ENCODE measurements at places on chromosomes 2 and 18. TPM values are rescaled to one million over a fixed set of nuclear protein-coding genes. Genes with fewer than 3 reads are reported as not detected.

DNA sequence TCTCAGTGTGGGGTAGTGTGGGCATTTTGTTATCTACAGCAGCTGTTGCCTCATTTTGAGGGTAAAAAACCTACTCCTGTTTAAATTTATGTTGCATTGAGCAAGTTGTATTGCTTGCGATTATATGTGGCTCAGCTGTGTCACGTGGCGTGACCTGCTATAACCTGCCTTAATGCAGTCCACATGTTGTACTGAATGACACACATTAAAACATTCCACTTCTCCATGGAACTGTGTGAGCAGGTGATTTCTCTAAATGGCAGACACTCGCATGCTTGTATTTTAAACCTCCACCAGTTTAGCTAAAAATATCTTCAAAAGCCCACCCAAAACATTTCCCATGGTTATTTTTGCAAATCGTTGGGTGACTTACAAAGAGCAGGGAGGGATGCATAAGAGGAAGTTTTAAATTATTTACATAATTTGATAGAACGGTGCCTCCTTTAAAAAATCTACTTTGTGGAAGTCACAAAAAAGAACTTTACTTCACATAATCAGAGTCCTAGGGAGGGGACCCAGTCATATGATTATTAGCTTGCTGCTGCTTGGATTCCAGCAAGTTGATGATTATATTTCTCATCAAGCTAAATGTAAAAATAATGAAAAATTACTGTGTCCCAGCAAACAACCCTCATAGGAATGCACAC lies 163.3 kb upstream of the ZEB2 start:
- H3K36me3 ChIP-seq = no peaks in the 10 kb centered on the region
- DNase-seq = peak; percentile 37
- H3K27ac ChIP-seq = no peak overlapping the region
- no peak overlapping the region for H3K4me3 ChIP-seq
- no peaks in the 10 kb centered on the region for H3K27me3 ChIP-seq

- no peaks in the 10 kb centered on the region for H3K4me1 ChIP-seq
- no peak overlapping the region for H3K4me3 ChIP-seq
- H3K27me3 ChIP-seq = no peaks in the 10 kb centered on the region
- no peak for DNase-seq
- H3K36me3 ChIP-seq = no peaks in the 10 kb centered on the region
- no peak overlapping the region for H3K27ac ChIP-seq
Observed at GRCh38 chr2:5453220-5454050, 238.7 kb upstream of the SOX11 start.

DNA sequence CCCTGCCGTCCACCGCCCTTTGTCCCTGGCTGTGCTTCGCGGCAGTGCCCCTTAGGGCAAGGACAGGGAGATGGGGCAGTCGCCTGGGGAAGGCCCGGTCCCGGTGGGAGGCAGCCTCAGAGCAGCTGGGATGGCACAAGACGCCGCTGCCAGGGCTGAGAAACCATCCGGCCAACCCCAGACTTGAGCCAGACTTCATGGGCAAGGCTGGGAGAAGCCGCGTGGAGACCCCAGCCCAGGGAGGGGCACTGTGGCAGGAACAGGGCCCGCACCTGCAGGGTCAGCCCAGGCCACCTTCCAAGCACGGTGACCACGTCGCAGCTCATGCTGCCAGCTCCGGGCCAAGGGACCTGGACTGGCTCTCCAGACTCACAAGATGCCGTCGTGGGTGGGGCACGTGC lies 84.0 kb downstream of the NFATC1 start:
- no peak overlapping the region for H3K4me3 ChIP-seq
- no peak overlapping the region for H3K27ac ChIP-seq
- H3K27me3 ChIP-seq = no peaks in the 10 kb centered on the region

- no peaks in the 10 kb centered on the region for H3K4me1 ChIP-seq
- H3K4me3 ChIP-seq = peak overlapping the region; percentile 35
- H3K27ac ChIP-seq = no peak overlapping the region
- DNase-seq = no peak
Observed at GRCh38 chr18:32730068-32730467, 42.8 kb downstream of the KLHL14 start.

The LYPD6 gene
- 1.3 TPM for polyA plus RNA-seq
